ENCODE measurements at places on chromosomes 7 and 10.

DNA sequence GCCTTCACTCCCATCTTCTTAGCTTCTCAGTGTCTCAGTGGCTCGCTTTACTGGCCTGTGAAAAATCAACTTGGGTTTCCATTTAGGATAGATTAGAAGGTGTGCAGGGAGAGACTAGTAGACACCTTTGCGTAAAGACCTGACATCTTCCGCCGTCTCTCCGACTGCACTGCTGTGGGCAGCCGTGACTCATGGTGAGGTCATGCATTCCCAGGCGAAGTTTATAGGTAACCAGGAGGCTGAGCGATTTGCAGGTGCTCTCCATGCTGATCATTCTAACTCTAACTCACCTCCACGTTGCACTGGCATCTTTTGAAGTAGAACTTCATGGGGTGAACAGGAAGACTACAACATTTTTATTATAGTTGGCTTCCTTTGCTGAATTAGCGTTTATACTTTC, 68.0 kb upstream of the ZNF438 start:
- peak; percentile 64 for DNase-seq

- no peak for DNase-seq
These were observed 355.2 kb downstream of the CCSER2 start for GRCh38 chr10:84683550-84683949.

- DNase-seq, result no peak
These were observed 94.9 kb downstream of the OAT start for GRCh38 chr10:124323806-124324205.

DNA sequence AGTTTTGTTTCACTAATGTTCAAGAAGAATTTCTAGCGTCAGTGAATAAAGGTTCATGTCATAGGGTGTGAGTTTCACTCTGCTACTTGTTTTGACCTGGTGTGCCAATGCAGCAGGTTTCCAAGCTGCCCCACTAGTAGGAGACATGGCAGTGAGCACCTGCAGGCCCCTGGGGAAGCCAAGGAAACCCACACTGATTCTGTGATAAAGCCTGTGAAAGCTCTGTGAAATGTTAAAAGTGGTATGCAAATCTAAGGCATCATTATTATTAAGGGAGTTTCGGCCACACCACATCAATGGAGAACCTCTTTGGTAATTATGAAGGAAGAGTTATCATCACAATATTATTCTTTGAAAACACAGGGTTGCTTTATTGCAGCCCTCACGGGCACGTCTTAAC, 46.4 kb downstream of the ABCB5 start:
- no peak for DNase-seq

GRCh38 chr7:32056767-32057166, 13.4 kb downstream of the PDE1C start:
- DNase-seq, result no peak

DNA sequence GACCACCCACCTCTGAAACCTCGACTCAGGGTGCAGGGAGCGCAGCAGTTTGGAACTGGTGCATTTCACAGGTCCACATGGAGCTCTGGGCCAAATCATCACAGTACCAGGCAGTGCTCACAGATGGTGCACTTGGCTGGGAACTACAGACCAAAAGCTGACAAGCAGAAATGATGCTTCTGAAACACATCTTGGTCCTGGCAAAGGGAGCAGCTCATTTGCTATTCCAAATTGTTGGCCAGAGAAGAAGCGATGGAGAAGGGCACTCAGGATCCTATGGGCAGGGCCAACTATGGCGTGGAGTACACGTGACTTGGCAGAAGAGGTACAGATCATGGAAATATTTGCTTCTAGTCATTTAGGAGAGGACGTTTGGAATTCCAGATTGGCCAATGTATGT, 383.9 kb downstream of the CALN1 start:
- no peak for DNase-seq

Measured in stimulated activated CD4-positive, alpha-beta T cell treated with anti-CD3 and anti-CD28 coated beads, Interleukin-4, amount 100 ng/mL, for 4 hours (primary cell).